ENCODE measurements at places on chromosomes 11 and 22.

GRCh38 chr22:29009148-29009547, 52.5 kb downstream of the C22orf31 start:
- no peak for DNase-seq

- DNase-seq: no peak
Measured at GRCh38 chr11:117789241-117789640, 7.8 kb downstream of the DSCAML1 start.

- no peak for DNase-seq
Measured at GRCh38 chr11:67470337-67471002, 1.4 kb upstream of the TMEM134 start.

- no peak for DNase-seq
Measured at GRCh38 chr11:14593671-14594070, 49.9 kb upstream of the PDE3B start.

DNA sequence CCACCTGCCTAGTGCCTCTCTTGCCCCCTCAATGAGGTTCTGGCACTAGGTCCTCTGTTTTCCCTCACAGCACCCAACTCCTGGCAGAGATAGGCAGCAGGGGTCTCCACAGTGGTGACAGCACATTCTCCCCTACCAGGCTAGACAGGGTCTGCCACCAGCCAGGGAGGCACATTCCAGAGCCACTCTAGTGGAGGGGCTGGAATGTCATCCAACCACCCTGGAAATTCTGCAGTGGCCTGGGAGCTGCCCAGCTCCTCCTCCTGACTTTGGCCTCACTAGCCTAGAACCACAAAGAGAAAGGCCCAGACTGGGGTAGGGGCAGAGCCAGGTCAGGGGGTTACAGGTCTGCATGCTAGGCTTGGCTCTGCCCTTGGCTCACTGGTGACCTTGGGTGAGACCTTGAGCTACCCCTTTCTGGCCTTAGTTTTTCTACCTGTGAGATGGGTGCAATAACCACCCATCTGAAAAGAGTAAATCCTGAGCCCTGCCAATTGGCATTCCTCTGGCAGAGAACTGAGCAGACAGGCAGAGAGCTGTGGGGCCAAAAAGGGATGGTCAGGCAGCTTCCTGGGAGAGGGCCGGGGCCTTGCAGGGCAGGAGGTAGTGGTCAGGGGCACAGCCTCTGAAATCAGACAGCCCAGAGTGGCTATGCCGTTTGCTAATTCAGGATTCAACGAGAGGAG, 7.1 kb downstream of the P2RY2 start:
- DNase-seq: no peak

GRCh38 chr11:118233377-118233776, 8.6 kb upstream of the JAML start:
- no peak for DNase-seq
